ENCODE measurements at places on chromosomes 16 and 17. TPM values are rescaled to one million over a fixed set of nuclear protein-coding genes. Genes with fewer than 3 reads are reported as not detected.

The COG4 gene
- 84.4 TPM for total RNA-seq

The PRSS21 gene
- not detected for total RNA-seq

The DNASE1 gene
- total RNA-seq = 15.4 TPM

The ZFPM1 gene
- 1.7 TPM for total RNA-seq

The SRCIN1 gene
- total RNA-seq = under 0.01 TPM

The ERN1 gene
- 7.9 TPM for total RNA-seq

The PITPNM3 gene
- 2.5 TPM for total RNA-seq

The OR2C1 gene
- total RNA-seq = 0.26 TPM

The SLC35B1 gene
- total RNA-seq = 63.2 TPM

The DHRS7C gene
- total RNA-seq = not detected

The TEKT1 gene
- total RNA-seq = not detected

The CD300A gene
- total RNA-seq = not detected

The CHST4 gene
- not detected for total RNA-seq

The PDIA2 gene
- total RNA-seq = 0.79 TPM

The TLCD2 gene
- total RNA-seq = 3.6 TPM

The G6PC1 gene
- not detected for total RNA-seq

The CTF1 gene
- 0.92 TPM for total RNA-seq

The ST6GALNAC2 gene
- 5.7 TPM for total RNA-seq

The RASD1 gene
- 3.6 TPM for total RNA-seq

The HBA2 gene
- not detected for total RNA-seq

The RNF112 gene
- total RNA-seq = 7.3 TPM

The FBXW10 gene
- total RNA-seq = under 0.01 TPM

The KRTAP2-2 gene
- total RNA-seq = not detected

The DHX8 gene
- total RNA-seq = 48.1 TPM

The TBC1D3K gene
- total RNA-seq = not detected

The PRAC2 gene
- not detected for total RNA-seq

The SOX9 gene
- total RNA-seq = 3.0 TPM

The KRT13 gene
- not detected for total RNA-seq

The ASPHD1 gene
- total RNA-seq = 7.8 TPM

The CA5A gene
- total RNA-seq = not detected

The HIGD1B gene
- not detected for total RNA-seq

The PSKH1 gene
- 14.0 TPM for total RNA-seq

The TSC2 gene
- total RNA-seq = 53.0 TPM

The NPIPA5 gene
- 2.8 TPM for total RNA-seq

The OR3A2 gene
- total RNA-seq = 0.06 TPM

The CMTM4 gene
- 9.1 TPM for total RNA-seq

The KRTAP16-1 gene
- not detected for total RNA-seq

The SULT1A3 gene
- total RNA-seq = 0.79 TPM

The HEXD gene
- total RNA-seq = 5.5 TPM

The CCP110 gene
- 10.9 TPM for total RNA-seq

The SCARF1 gene
- 2.3 TPM for total RNA-seq

All from aortic smooth muscle cell (primary cell).